Camera-type eye (tissue), 1 donor: ENCODE measurements at places on chromosomes 2 and 18. TPM values are rescaled to one million over a fixed set of nuclear protein-coding genes. Genes with fewer than 3 reads are reported as not detected.

Gene GPR17
- total RNA-seq, result 0.49 TPM

Gene PAX3
- 5.7 TPM for total RNA-seq

Gene POTEJ
- total RNA-seq, result 0.71 TPM

Gene PAX8
- total RNA-seq, result 3.7 TPM

Gene LYPD6
- 18.4 TPM for total RNA-seq

Gene GREB1L
- 14.9 TPM for total RNA-seq

Gene TEKT4
- total RNA-seq, result 0.22 TPM

Gene RAB27B
- total RNA-seq, result 8.7 TPM

Gene PTPRM
- total RNA-seq, result 99.3 TPM
